ENCODE measurements at places on chromosomes 11 and 22. TPM values are rescaled to one million over a fixed set of nuclear protein-coding genes. Genes with fewer than 3 reads are reported as not detected.

GRCh38 chr11:65433657-65434056 is 11.1 kb downstream of the NEAT1 start:
- no peak for DNase-seq

DNA sequence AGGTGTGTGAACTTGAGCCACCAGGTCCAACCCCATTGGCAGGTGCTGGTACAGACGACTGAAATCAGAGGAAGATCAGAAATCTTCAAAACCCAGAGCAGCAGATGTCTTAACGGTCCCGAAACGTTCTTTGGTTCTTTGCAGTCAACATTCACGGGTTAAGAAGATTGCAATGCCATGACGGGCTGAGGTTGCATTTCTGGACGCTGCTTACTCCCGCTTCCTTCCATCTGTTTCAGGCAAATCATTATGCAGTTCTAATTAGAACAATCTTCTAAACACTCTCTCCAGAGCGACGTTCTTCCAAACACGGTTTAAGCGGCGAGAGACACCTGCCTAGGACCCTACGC is 492 bp upstream of the LUZP2 start:
- no peak for DNase-seq

DNA sequence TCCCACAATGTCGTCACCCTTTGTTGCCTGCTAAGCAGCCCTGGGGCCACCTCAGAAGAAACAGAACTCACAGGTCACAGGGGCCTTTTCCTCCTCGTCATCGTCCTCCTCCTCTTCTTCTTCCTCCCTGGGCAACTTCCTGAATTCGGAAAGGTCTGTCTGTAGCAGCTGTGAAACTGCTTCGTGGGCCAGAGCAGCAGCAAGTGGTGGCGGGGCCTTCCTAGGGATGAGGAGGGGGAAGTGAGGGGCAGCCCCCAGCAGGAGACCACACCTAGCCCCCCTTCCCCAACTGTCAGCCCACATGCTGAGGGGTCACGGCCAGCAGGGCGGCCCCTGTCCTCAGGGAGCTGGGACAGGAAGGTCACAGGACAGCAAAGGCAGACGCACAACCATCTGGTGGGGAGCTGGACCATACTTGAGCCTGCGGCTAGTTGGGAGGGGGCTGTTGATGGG is 13.2 kb downstream of the PPM1F start:
- peak; percentile 66 for DNase-seq

DNA sequence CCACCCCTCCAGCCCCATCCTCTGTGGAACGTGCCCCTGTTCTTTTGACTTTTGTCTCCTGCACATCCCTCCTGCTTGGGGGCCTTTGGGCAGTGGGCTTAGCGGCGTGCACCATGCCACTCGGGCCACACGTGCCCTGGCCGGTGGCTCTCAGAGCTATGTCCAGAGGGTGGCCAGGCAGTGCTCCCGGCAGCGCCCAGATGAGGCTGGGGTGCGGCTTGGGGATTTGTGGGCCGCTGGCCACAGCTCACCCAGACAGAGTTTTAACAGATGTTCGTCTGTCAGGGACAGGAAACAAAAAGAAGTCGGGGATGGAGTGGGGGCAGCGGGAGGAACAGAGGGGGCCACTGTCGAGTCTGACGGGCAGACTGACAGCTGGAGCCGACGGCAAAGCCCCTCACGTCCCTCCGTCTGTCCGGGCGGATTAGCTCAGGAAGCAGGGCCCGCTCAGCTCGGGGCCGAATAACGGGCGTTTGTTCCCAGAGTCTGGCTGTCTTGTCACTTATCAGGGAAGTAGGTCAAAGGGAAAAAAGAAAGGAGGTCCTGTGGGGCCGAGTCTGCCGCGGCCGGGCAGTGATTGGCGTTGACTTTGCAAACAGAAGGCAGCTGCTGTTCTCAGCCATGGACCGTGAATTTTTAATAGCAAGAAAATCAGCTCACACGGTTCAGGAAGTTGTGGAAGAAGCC is 61.6 kb downstream of the LRP5 start:
- peak; percentile 84 for DNase-seq

- peak; percentile 78 for DNase-seq
These were observed 87.3 kb downstream of the NAT10 start for GRCh38 chr11:34192481-34193401.

DNA sequence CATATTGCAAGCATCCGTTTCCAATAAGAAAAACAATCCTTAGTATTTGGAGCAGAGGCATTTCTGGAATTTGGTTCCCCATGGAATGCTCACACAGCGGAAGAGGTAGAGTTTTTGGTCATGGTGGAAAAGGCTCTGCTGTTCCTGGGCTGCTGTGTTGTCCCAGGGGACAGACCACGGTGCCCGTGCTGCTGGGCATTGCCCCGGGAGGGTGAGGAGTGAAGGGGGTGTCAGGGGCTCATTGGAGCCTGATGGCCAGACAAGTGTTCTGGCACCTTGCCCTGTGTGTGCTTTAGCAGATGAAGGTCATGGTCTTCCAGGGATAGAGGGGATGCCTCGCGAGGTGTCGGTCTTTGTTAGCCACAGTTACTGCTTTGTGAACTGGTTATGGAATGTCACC is 61.2 kb downstream of the MPPED1 start:
- no peak for DNase-seq

DNA sequence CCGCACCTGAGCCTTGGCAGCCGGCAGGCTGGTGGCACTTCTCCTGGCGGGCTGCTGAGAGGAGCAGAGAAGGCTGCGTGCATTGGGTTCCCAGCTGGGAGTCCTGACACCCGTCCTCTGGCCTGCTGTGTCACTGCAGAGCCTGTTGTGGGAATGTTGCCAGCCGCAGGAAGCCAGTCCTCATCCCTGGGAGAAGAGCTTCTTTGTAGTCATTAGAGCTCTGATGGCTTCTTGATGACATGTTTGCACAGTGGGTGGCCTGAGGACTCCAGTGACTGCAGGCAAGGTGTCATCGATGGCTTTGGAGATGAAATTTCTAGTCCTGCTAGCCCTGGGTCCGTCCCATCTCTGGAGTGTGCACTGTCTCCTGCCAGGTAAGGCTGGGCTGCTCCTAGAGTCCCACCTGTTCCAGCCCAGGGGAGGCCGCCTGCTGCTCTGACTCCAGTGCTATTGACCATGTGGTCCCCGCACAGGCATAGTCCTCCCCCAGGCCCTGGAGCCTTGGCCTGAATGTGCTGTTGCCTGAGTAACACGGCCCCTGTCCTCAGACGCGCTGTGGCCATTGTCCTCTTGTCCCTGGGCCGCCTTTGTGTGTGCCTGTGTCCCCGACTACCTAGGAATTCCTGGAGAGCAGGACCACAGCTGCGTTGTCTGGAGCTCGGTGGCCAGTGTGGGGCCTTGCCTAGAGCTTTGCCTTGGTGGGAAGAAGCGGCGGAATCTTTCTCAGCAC is 129.2 kb downstream of the CACNA1I start:
- no peak for DNase-seq

- no peak for DNase-seq
These were observed 2.4 kb upstream of the CTSF start for GRCh38 chr11:66570850-66571180.

- no peak for DNase-seq
These were observed 72.6 kb downstream of the C22orf31 start for GRCh38 chr22:28989035-28989464.

- DNase-seq, result no peak
These were observed 26.9 kb upstream of the TESMIN start for GRCh38 chr11:68778205-68778604.

- DNase-seq, result no peak
These were observed 19.6 kb downstream of the FGF3 start for GRCh38 chr11:69799582-69799981.

DNA sequence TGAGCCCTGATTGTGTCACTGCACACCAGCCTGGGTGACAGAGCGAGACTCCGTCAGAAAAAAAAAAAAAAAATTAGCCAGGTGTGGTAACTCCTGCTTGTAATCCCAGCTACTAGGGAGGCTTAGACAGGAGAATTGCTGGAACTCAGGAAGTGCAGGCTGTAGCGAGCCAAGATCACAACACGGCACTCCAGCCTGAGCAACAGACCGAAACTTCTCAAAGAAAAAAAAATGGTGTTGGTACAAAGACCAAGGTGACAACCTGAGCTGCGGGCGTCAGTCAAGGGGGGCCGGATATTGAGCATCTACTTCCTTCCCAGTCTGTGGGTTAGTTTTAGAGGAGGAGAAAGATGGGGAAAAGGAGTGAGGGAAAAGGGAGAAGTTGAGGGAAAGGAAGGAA is 48.5 kb upstream of the HSPA8 start:
- no peak for DNase-seq

GRCh38 chr11:99822846-99823565 is 802.3 kb downstream of the CNTN5 start:
- no peak for DNase-seq

GRCh38 chr11:37040921-37041320 is 442.9 kb upstream of the RAG2 start:
- DNase-seq, result no peak

- DNase-seq, result peak; percentile 70
These were observed 15.5 kb downstream of the EFCAB6 start for GRCh38 chr22:43796567-43796966.

DNA sequence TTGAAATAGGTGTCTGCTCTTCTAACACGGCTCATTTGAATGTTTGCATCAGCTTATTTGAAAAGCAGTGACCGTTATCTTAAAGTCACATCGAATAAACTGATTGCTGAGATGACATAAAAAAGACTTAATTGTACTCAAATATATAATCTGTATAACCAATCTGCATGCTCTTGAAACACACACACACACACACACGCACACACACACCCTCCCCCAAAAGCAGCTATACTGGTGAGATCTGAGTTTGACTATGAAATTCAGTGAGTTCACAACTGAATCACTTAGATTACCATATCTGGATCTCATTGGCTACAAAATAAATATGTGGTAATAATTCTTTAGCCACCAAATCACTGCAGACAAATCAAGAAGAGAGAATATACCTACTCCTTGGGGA is 3.8 kb upstream of the IFTAP start:
- no peak for DNase-seq

GRCh38 chr22:46734830-46735453 is 3.1 kb downstream of the CERK start:
- peak; percentile 48 for DNase-seq

DNA sequence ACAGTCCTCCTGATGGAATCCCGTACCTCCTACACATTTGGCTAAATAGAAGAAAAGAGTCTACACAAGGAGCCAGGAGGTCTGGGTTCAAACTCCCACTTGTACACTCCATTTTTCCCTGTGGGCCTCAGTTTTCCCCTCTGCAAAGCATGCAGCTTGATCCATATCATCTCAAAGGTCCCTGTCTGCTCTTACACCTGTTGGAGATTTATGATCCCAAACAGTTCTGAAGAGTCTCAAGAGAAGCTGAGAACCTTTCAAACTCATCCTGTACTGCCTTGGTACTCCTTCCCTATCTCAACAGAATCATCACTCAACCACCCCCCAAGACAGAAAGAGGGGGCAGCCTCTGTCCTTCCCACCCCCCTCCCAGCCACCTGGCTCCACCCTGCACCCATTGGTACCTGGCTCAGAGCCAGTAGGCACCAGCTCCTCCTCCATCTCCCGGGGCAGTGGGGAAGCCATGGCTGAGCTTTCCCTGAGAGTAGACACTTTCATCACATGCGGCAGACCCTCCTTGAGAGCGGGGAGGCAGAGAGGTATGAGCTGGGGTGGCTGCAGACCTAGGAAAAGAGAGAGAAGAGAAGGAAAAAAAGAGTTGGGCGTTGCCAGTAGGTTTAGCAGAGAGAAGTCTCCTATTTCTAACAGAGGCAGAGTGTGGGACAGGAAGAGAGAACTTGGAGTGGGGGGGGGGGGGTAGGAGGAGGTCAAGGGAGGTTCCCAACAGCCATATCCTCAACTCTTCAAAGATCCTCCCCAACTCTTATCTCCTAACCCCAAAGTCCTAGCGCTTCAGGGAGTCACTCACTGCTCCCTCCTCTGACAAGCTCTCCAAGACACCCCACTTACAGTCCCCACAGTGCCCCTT is 3.1 kb downstream of the TNKS1BP1 start:
- DNase-seq, result peak; percentile 69

DNA sequence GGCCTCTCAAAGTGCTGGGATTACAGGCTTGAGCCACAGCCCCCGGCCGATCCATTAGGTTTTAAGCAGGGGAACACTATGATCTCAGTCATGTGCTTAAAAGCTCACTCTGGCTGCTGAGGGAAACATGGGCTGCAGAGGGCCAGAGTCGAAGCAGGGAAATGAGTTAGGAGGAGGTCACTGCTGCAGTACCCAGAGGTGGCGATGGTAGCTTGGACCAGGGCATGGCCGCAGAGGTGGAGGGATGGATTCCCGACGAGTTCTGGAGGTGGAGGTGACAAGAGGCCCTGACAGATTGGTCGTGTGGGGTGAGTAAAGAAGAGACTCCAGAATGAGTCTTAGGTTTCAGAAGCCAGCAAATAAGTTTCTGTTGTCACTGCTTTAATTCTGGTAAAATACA is 54.4 kb upstream of the INCENP start:
- DNase-seq, result no peak

DNA sequence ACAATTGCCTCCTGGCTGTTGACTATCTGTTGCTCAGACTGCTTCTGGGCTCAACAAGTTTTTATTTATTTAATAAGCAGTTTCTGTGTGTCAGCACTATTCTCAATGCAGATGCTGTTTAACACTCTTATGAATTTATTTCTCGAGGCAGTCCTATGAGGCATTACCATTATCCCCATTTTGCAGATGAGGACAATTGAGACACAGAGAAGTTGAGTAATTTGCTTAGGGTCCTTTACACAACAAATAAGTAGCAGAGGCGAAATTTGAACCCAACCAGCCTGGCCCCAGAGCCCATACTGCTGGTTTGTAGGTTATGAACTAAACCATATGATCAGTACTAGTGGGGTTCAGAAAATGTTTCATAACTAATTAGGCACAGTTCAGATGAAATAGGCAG is 58.7 kb downstream of the APIP start:
- DNase-seq, result no peak

DNA sequence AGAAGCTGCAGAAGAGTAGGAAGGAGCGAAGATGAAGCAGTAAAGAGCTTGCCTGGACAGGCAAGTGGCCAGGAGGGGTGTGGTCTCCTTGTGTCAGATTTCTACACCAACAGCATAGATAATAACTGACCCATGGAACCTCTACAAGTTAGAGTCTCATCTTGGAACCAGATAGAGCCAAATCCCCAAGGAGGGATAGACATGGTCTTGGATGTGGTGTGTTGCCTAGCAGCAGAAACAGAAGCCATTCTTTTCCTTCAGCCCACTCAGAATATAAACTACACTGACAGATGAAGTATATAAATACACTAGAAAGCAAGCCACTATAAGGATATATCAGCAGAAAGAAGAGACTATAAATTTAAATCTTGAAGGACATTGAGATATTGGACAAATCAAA is 4.3 kb upstream of the CARD16 start:
- peak; percentile 65 for DNase-seq

- DNase-seq, result peak; percentile 46
These were observed 88.4 kb upstream of the TEAD1 start for GRCh38 chr11:12585861-12586260.

The OR5AP2 gene
- not detected for polyA plus RNA-seq

The CYP2D6 gene
- 2.4 TPM for polyA plus RNA-seq

The CELSR1 gene
- polyA plus RNA-seq, result 4.3 TPM

The MB gene
- 301 TPM for polyA plus RNA-seq

The UNC93B1 gene
- 5.4 TPM for polyA plus RNA-seq

The ADAMTS15 gene
- 32.7 TPM for polyA plus RNA-seq

The CHCHD10 gene
- 38.9 TPM for polyA plus RNA-seq

The AASDHPPT gene
- 49.7 TPM for polyA plus RNA-seq

The CSRP3 gene
- 531 TPM for polyA plus RNA-seq

The ACTN3 gene
- polyA plus RNA-seq, result 23.5 TPM

The UBQLN3 gene
- not detected for polyA plus RNA-seq

The MTMR3 gene
- 26.4 TPM for polyA plus RNA-seq

The KRTAP5-10 gene
- polyA plus RNA-seq, result not detected

The KRTAP5-2 gene
- not detected for polyA plus RNA-seq
